ENCODE measurements at places on chromosomes 3 and 15. TPM values are rescaled to one million over a fixed set of nuclear protein-coding genes. Genes with fewer than 3 reads are reported as not detected.

DNA sequence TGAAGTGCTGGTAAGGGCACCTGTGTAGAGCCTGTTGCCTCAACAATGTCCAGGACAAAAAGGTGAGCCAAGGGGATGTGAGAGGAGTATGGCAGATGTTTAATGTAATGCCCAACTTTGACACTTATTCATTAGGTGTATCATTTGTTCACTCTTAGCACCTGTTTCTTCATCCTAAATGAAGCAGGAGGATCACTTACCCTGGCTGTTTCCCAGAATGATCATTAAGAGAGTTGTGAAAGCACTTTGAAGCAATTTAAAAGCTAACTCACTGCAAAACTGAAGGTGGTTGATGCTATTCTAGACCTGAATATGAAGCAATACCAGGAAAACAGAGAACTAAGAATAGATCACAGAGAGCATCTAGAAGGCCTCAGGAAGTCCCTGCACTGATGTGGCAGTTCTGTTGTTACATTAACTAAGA lies 3.4 kb upstream of the HHLA2 start:
- no peak for DNase-seq

FLNB gene
- total RNA-seq, result 47.2 TPM

SLC22A13 gene
- not detected for total RNA-seq

DNA sequence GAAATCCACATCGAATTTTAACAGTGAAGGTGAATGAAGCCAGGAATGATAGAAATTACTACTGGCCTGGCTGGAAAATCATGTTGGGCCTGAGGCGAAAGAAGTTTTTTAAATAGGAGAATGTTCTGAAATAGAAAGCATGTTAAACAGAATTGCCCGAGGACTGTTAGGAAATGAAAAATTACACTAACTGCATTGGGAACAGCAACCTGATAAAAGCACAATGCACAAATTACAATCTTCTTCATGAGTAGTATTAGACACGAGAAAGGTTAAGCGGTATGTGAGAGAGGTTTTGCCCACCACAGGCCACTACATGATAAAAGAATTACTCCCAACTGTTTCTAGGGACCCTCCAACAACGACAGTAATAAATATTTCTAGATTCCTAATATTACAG lies 18.9 kb downstream of the GBE1 start:
- no peak for DNase-seq

DNA sequence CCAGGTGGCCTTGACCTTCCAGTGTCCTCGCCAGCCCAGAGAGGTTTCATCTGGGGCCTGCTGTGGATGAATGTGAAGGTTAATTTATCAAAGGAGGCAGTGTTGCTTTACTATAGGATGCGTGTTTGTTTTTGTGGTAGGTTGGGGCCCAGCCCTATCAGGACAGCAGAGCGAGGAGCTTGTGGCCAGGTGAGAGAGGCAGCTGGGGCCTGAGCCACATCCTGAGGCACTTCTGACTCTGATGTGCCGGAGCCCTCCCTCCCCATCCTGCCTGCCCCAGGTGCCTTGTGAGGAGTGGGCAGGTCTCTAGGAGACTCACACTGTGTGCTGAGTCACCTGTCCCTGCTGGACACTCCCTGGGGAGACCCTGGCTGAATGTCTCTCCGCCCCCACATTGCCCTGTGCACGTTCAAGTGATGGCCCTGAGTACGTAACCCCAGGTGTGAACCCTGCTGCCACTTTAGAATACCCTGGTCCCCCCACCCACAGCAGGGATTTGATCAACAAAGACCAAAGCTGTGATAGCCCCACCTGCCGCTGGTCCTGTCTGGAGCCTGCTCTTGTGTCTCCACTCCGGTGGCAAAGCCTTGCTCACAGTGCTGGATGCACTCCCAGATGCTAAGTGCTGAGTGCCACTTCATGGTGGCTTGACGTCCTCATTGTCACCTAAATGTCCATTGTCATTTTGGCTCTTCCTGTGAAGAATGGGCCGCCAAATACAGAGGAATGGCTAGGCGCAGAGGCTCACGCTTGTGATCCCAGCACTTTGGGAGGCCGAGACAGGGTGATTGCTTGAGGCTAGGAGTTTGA lies 16.0 kb downstream of the FBLN2 start:
- DNase-seq, result no peak
